ENCODE measurements at places on chromosomes 11 and 22. TPM values are rescaled to one million over a fixed set of nuclear protein-coding genes. Genes with fewer than 3 reads are reported as not detected.

SYT8 gene
- total RNA-seq: 8.9 TPM

KRTAP5-1 gene
- total RNA-seq: not detected

KRTAP5-7 gene
- total RNA-seq: not detected

FOSL1 gene
- 69.9 TPM for total RNA-seq

PGA4 gene
- not detected for total RNA-seq

KLHL35 gene
- total RNA-seq: 11.1 TPM

DNA sequence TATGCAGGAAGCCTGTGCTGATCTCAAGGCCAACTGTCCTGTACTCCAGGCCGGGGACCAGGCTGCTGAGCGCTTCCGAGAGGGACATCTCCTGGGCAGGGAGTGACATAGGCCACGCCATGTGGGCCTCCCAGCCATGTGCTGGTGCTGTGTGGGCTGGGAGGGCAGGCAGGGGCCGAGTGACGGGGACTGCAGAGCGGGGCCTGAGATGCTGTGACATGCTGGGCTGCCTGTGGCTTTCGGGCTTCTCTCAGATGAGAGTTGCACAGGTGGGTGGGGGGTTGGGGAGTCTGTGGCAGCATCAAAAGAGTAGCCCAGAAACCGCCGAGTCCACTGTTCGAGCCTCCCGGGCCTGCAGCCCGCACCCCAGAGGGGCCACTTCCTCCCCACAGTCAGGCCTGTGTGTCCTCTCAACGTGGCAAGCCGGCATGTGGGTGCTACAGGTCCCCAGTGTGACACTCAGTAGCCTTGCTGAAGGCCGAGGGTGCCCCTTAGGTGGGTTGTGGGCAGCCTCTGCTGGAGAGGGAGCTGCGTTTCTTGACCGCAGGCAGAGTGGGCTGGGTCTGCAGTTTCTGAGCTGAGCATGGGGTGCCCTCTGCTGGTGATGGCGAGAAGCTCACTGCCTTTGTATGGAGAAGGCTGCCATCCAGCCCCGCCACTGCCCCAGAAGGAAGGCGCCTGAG, 101.2 kb downstream of the BCR start:
- peak; percentile 79 for DNase-seq

DNA sequence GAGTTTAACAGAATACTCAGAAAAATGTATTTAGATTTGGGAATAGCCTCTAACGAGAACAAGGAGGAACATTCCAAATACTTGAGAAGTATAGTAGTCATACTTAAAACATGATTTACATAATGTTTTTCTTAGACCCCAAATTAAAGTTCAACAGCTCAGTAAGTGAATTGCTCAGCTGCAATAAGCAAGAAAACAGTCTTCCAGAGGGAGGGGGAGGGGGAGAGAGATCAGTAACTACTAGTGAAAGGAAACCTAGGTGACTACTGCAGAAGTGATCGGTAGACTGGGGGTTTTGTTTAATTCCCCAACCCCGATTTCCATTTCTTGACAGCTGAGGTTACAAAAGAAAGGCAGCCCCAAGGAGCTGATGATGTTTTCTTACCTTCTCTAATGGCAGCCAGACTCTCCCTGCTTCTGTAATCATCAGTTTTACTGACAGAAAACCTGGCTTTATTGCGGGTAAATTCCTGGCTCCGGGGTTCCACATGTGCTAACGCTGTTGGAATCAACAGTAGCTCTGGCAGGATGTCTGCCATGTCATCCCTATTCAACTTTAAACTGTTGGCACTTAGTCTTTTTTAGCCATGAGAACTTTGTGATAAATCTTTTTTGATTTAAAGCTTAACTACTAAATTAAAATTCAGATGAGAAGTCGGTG, 82.4 kb upstream of the BIRC3 start:
- no peak for DNase-seq

DNA sequence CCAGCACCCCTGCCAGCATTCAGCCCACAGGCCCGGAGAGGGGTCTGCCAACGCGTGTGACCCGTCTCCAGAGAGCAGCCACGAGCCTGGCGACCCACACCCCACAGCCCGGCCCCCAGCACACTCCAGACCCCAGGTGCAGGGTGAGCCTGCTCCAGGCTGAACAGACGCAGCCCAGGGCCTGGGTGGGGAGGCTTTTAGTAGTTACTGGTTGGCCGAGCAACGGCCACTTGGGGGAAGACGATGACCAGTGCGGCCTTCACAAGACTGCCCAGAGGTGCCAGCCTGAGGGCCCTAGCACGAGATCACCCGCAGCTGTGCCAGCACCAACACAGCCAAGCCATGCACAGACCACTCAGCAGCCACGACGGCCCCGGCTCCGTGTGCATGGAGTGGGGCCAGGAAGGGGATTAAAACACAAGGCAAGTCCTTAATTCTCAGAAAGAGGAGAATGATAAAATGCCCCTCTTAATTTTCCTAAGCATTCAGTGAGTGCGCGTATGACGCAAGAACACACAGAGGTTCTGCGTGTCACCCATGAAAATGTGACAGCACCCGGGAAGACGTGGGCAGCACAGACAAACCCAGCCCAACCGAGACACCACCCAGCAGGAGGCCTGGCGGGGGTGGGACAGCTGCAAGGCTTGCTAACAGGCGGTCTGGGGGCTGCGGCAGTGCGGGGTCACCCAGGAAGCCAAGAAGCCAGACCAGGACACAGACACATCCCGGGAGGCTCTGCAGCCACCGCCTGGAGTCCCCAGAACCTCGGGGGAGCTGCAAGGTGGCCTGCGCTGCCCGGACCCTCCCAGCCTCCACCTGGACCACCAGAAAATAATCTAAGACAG, 47.6 kb downstream of the BRD1 start:
- DNase-seq: no peak

GRCh38 chr11:105027678-105028077, 4.7 kb upstream of the CASP5 start:
- DNase-seq: no peak

DNA sequence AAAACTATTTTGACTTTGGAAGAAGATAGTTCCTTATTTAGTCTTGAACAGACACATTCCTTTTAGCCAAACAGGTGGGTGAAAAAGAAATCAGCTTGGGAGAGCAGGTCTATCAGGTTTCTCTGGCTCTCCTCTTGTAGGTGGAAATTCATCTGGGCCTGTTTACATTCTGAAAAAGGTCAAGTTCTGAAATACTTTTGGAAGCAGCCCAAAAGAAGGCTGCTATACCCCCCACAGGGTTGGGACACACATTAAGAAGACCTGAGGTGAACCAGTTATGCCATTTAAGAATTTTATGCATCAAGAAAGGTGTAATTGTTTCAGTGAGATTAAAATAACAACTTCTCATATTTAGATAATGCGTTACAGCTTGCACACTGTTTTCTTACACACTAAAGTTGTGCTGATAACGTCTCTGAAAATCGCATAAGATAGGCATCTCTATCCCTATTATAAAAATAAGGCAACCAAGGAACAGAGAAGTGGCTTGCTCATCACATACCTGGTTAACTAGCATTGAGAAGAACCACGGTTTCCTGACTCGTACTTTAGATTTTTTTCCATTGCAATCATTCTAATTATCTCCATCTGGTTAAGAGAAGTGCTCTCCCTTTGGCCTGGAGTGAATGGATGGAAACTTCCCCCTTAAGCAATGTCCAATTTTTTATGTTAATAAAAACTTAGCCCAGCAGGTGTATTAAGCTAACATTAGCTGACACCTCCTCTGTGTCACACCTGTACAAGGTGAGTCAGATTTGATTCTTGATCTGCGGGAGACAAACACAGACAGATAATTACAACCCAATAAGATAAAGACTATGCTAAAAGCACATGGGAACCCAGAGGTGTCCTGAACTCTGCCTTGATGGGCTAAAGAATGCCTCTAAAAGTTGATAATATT, 60.5 kb upstream of the UCP3 start:
- peak; percentile 69 for DNase-seq

DNA sequence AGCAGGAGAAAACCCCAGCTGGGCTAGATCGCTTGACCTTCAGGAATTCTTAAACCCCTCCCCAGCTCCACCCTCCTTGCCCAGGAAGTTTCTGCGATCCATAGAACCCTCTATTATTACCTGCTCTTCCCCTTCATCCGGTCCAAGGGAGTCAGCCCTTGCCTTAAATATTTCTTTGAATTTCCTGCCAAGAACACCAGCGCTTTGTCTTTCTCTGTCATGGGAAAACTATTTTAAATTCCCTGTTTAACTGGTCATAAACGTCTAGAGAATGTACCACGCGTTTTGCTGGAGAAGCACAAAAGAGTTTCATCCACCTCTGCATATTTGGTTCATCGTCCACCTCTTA, 496 bp upstream of the TRAF6 start:
- DNase-seq: peak; percentile 42

DNA sequence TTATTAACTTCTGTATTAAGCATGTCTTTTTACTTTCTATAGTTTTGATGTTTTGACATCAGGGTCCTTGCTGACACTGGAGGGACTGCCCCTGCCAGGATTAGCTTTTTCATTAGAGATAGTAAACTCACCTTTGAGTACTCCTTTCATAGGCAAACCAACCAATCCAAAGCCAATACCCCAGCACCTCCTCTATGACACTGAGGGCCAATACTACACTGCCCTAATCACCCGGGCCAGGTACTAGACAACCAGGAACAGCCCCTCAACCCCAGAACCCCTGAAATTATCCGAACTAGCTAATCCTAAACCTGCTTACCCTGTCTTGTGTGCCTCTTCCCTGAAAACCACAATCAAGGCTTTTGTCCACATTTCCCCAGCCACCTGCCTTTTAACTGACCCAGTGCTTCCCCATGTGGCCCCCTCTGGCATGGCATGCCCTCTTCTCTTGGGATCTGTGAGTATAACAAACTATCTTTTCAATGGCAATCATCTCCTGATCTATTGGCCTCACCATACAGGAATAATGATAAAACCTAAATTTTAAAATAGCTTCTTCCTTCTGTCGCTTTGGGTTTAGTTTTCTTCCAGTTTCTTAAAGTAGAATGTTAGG, 31.2 kb downstream of the RAB6A start:
- DNase-seq: no peak

GRCh38 chr11:62892077-62892922, 11.6 kb downstream of the SLC3A2 start:
- DNase-seq: no peak

- DNase-seq: no peak
These were observed 53.2 kb downstream of the NAT10 start for GRCh38 chr11:34158661-34159060.

DNA sequence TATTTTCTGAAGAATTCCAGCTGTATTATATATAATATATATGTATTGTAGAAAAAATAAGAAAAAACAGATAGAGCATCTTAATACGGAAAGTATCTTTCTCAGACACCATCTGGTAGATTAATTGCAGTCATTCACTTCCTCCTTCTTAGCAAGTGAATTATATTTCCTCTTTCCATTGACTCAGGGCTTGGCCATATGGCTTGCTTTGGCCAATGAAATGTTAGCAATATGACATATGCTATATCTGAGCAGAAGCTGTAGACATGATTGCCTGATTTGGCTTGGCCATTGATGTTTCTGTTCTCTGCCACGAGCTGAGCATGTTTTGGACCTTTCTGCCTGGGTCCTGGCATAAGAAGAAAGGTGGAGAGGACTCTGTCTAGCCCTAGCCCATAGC, 34.4 kb upstream of the ZBED5 start:
- DNase-seq: no peak

DNA sequence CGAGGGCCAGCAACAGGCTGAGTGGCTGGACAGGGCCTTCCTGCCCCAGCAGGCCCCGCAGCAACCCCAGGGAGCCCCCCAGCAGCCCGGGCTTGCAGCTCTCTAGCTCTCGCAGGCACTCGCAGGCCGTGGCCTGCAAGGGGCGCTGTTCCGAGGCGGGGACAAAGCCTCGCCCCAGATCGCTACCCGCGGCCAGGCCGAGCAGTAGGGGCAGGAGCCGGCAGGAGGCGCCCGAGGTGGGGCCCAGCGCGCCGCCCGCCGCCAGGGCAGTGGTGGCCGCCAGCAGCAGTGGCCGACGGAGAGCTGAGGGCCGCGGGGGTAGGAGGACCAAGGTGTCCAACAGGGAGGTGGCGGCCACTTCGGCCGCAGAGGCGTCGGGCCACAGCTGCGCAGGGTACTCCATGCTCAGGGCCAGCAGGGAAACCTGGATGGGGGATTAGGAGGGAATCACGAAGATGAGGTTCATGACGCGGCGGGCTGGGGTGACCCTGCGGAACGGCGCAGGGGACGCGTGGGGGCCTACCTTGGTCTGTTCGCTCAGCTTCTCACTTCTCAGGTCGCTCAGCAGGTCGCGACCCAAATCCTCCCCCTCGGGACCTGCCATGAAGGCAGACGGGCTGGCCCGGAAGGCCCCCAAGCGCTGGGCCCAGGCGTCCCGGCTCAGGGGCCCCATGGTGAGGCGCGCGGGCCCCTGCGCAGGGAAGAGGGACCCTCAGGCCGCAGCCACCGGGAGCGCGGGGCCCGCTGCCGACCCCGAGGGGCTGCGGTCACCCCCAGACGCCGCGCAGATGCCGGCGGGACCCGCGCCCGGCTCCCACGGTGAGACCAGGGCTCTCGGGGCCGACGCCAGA, 632 bp downstream of the AP5B1 start:
- DNase-seq: peak; percentile 90

GRCh38 chr11:126336138-126336541, 19.3 kb upstream of the ST3GAL4 start:
- DNase-seq: no peak

- DNase-seq: no peak
These were observed 5.8 kb upstream of the MS4A15 start for GRCh38 chr11:60750911-60751310.

DNA sequence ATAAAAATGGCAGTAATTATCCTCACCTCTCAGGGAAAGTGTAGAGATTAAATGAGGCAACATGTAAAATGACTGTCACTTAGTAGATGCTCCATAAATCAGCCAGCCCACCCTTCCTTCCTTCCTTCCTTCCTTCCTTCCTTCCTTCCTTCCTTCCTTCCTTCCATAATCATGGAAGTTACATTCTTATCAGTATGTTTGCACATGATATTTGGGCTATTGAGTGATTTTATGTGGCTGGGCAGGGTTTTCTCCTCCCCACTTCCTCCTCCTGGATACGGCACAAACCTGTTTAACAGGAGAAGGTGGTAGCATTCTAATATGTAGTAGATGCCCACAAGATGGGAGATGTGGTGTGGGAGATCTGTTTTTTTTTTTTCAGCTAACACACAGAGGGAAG, 11.9 kb downstream of the LYVE1 start:
- DNase-seq: no peak

DNA sequence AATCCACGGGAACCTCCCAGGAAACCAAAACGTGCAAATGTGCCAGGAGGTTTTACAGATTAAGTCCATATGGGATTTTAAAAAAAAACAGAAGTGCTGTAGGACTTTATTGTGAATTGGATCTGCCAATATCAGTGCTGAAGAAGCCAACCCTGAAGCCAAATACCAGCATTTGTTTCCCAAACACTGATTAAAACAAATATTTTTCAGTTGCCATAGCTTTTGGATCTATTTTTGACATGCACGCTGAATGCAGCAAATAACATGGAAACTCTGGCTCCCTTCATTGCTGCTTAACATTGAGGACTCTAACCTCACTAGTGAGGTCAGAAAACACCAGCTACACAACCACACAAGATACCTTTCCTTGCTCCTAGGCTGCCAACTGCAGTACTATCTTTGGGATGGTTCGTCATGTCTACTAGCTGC, 28.4 kb upstream of the SIK2 start:
- no peak for DNase-seq

GRCh38 chr22:40603088-40603605, 33.4 kb downstream of the MRTFA start:
- no peak for DNase-seq

Measured in PC-9 (cell line).